ENCODE measurements at places on chromosomes 1 and 21.

DNA sequence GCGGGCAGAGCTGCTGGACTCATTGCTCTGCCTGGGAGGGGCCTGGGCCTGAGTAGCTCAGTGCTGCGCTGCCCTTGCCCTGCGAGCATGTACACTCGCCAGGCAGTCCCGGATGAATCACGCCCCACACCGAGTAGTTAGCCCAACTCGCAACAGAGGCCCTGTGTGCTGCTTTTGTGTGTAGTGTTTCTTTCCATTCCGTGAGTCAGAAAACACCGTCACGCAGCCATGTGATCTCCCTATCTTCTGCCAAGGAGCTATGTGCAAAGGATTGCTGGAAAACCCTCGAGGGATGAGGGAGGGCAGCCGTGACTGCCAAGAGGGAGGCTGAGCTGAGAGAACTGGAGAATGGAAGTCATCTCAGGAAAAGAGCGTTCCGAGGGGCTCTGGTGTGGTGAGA lies 37.3 kb downstream of the NENF start:
- DNase-seq: no peak

- no peak for DNase-seq
Observed at GRCh38 chr1:93596329-93597089, 85.1 kb downstream of the BCAR3 start.

GRCh38 chr1:225657462-225657989 lies 4.6 kb upstream of the ENAH start:
- DNase-seq: no peak

- DNase-seq: no peak
Observed at GRCh38 chr1:27487966-27488884, 1.7 kb downstream of the WASF2 start.

GRCh38 chr1:156368889-156369684 lies at the start of gene RHBG:
Gene RHBG (plus strand): TSS chr1:156369211. CDS start chr1:156369250, 39 bp downstream.
- DNase-seq: peak; percentile 68

DNA sequence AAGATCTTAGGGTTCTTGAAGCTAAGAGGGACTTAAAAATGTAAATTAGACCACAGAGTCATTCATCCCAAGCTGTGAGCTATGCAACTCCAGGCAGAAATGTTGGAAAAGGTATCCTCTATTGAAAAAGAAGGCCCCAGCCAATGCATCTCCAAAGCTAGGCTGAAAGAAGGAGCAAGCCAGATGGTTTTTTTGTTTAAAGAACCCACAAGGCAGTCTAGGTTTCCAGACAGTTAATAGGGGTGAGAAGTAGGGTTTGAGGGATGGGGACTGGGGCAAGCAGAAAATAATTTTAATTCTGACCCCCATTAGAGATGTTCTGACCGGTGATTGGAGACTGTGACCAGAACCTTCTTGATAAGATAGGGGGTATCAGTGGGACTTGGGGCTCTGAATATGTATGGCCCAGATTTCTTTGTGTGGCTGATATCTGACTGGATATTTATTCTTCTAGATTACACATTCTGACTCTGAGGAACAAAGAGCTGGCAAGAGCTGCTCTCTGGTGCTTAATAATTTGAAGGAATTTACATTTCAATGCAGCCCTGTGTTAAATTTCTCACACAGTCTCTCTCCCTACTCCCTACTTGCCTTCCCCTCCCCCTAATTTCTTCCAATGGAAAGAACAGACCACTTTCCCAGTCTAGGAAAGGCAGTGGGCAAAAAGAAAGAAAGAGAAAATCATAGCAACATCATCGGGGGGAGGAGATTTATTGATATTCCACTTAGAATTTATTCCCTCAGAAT lies 104.9 kb downstream of the NUF2 start:
- no peak for DNase-seq

GRCh38 chr1:5108740-5109139 lies 454.3 kb downstream of the AJAP1 start:
- DNase-seq: no peak

DNA sequence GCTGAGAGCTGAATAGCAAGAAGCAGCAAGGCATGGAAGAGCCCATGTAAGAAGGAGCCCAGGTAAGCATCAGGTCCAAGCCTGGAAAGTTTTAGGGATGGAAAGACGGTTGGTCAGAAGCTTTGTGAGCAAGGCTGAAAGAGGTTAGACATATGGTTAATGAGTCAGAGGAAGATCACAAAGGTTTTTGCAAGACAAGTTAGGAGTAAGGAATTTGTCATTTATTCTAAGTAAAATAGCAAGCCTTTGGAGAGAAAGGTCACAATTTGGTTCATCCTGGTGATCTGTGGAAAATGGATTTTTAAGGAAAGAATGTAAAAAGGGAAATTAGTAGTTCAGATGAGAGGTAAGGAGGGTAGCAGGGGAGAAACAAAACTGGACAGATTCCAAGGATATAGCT lies 106.7 kb downstream of the DPYD start:
- no peak for DNase-seq

DNA sequence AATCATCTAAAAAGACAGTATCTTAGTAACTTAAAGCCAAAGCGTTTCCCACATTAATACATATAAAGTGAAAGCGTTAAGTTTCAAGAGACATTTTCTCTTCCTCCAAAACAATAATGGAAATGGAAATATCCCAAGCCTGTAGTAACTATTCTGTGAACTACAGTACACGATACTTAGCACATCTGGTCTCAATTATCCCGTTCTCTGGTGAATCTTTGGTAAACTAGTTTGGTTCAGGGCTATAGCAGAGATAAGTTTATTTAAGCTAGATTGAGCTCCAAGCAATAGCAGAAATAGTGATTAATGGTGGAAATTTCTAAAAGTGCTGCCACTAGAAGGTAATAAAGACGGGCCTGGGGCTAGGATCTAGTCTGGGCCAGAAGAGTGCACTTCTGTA lies 55.2 kb downstream of the PCNX2 start:
- DNase-seq: no peak

DNA sequence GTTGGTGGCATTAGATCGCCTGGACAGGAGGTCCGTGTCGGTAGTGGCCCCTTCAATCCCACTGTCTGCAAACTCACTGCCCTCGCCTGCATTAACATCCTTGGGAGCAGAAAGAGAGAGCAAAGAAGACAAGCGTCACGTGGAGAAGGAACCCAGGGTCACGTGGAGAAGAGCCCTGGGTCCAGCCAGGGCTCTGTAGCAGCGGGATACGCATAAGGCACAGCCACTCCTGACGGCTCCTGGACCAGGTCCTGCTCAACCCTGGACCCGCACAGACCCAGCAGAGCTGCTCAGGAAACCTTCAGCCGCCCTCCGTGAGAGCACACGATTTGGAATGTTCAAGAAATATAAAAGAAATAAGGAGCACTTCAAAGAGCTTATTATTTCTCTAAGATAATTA lies 92.0 kb downstream of the TIAM1 start:
- DNase-seq: no peak

GRCh38 chr21:32311621-32312020 lies 13.0 kb downstream of the MRAP start:
- DNase-seq: no peak

- peak; percentile 84 for DNase-seq
Observed at GRCh38 chr1:108560874-108561459, 1.1 kb downstream of the EEIG2 start.

GRCh38 chr1:226821719-226822085 lies 48.7 kb upstream of the PSEN2 start:
- DNase-seq: peak; percentile 17

- no peak for DNase-seq
Observed at GRCh38 chr1:171220581-171221054, 27.7 kb upstream of the FMO1 start.

DNA sequence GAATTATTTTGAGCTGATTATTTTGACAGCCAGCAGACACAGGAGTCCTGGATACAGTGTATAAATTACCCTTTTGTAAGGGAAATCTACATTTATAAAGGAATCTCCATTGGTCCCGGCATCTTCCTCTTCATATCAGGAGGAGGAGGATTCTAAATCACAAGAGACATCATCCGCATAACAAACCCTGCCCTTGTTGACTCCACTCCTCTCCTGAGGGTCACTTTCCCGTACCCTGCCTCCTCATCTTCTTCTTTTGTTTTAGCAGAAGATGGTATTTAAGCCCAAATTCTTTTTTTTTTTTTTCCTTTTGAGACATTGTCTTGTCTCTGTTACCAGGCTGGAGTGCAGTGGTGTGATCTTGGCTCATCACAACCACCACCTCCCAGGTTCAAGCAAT lies 14.6 kb upstream of the PKNOX1 start:
- no peak for DNase-seq

DNA sequence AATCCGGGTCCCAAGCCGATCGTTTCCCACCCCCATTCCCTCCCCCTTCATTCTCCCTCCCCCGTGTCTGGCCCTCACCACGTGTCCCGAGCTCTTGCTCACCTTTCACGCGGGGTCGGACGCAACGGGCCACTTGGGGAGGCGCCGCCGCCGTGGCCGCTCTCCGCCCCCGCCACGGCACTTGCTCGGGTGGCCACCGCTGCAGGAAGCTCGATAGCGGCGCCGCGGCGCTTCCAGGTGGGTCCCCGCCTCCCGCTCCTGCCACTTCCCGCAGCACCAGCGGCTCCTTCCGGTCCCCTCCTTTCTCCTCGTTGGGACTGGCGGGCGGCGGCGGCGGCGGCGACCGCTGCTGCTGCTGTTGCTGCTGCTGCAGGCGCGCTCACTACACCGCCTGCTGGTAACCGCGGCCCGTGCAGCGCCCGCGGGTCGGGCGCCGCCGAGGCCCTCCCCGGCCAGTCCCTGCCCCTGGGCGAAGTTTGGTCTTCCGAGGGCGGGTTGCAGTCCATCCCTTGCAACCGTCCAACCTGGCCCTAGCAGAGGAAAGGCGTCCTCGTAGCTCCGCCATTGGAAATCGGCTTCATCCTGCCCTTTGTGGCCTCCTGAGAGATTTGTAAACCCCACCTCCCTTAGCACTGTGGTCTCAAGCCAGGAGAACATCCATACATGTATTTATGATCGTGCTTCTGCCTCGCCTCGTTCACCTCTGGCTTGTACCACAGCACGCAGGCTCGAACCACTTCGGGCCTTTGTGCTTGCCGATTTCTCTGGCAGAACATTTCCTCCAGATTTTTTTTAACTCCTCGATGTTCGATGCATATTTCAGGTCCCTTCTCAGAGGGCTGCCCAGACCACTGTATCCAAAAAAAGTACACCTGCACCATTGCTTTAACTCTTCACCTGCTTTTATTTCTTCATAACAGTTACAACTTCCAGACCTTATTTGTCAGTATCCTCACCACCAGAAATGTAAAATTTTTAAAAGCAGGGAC lies 996 bp upstream of the ZZZ3 start:
- DNase-seq: peak; percentile 97

GRCh38 chr1:30100524-30100862 lies 622.9 kb downstream of the MATN1 start:
- no peak for DNase-seq

GRCh38 chr1:214321705-214322453 lies 40.9 kb downstream of the SMYD2 start:
- no peak for DNase-seq

- no peak for DNase-seq
Observed at GRCh38 chr1:248779350-248779749, 23.8 kb upstream of the LYPD8 start.

DNA sequence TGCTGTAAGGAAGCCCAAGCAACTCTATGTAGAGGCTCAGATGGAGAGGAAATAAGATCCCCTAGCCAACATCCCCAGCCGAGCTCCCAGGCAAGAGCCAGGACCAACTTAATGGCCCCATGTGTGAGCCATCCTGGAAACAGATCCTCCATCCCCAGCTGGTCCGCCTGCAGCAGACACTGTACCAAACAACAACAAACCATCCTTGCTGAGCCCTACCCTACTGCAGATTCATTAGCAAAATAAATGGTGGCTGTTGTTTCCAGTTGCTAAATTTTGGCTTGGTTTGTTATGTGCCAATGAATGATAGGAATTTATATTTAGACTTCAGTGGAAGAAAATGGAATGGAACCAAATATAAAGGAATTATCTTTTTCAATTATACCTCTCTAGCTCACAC lies 43.9 kb downstream of the LMX1A start:
- DNase-seq: no peak

GRCh38 chr21:42622284-42622683 lies 31.1 kb upstream of the PDE9A start:
- DNase-seq: no peak

DNA sequence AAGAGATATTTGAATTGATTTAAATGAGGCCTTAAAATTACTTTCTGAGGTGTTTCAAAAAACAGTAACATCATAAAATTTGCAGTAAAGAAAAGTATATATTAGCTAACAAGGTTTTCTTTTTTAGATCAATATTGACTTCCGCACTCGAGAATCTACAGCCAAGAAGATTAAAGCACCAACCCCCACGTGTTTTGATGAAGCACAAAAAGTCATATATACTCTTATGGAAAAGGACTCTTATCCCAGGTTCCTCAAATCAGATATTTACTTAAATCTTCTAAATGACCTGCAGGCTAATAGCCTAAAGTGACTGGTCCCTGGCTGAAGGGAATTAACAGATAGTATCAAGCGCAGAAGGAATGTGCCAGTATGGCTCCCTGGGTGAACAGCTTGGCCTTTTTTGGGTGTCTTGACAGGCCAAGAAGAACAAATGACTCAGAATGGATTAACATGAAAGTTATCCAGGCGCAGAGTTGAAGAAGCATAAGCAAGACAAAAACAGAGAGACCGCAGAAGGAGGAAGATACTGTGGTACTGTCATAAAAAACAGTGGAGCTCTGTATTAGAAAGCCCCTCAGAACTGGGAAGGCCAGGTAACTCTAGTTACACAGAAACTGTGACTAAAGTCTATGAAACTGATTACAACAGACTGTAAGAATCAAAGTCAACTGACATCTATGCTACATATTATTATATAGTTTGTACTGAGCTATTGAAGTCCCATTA lies 3.6 kb downstream of the RGS1 start:
- DNase-seq: no peak

DNA sequence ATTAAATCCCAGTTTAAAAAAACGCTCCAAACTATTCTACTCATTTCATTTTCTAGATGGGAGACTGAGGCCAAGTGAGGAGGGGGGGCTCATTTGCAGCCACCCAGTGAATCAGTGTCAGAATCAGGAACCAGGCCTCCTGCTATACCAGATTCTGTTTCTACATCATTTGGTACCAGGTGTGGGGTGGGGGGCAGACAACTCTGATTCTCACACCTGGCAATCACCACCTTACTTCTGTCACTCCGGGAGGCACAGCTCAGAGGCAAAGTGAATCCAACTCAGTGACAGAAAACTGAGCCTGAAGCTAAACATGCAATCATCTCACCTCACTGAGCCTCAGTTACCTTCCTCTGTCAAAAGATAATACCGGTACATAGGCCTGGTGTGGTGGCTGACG lies 23.5 kb upstream of the ID3 start:
- DNase-seq: no peak

DNA sequence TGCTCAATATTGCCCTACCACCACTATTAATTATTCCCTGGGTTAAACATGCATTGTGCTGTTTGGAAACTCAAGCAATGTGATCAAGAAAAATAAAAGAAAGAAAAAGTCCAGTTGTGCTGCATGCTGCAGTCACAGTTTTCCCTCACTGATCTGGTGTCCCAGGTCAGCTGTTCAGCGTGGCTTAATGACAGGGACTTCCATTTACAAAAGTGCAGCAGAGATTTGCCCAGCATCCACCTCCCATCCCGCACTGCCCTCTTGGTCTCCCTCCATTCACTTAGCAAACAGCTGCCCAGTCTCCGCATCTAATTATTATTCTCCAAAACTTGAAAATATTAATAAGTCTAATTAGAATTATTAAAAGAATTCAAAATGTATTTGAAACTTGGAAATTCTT lies 2.0 kb upstream of the OR2T4 start:
- no peak for DNase-seq

- no peak for DNase-seq
Observed at GRCh38 chr1:58391056-58391455, 155.5 kb downstream of the OMA1 start.

GRCh38 chr21:31260790-31261189 lies 83.3 kb downstream of the TIAM1 start:
- DNase-seq: no peak

Data from activated effector memory CD4-positive, alpha-beta T cell treated with anti-CD3 and anti-CD28 coated beads, Interleukin-2, amount 50 U/mL, for 16 hours (primary cell).